Femur (tissue), 1 donor: ENCODE measurements at places on chromosomes 16 and 17.

- no peak for DNase-seq
These were observed 3.3 kb upstream of the VAC14 start for GRCh38 chr16:70804153-70804733.

GRCh38 chr17:51128076-51128475 is 7.4 kb upstream of the SPAG9 start:
- DNase-seq = peak; percentile 49

- peak; percentile 78 for DNase-seq
These were observed 28.9 kb downstream of the LITAF start for GRCh38 chr16:11557801-11558200.

- peak; percentile 88 for DNase-seq
These were observed 23.6 kb upstream of the KRT17 start for GRCh38 chr17:41647940-41648410.

- no peak for DNase-seq
These were observed 49.0 kb upstream of the HAS3 start for GRCh38 chr16:69056421-69056820.

DNA sequence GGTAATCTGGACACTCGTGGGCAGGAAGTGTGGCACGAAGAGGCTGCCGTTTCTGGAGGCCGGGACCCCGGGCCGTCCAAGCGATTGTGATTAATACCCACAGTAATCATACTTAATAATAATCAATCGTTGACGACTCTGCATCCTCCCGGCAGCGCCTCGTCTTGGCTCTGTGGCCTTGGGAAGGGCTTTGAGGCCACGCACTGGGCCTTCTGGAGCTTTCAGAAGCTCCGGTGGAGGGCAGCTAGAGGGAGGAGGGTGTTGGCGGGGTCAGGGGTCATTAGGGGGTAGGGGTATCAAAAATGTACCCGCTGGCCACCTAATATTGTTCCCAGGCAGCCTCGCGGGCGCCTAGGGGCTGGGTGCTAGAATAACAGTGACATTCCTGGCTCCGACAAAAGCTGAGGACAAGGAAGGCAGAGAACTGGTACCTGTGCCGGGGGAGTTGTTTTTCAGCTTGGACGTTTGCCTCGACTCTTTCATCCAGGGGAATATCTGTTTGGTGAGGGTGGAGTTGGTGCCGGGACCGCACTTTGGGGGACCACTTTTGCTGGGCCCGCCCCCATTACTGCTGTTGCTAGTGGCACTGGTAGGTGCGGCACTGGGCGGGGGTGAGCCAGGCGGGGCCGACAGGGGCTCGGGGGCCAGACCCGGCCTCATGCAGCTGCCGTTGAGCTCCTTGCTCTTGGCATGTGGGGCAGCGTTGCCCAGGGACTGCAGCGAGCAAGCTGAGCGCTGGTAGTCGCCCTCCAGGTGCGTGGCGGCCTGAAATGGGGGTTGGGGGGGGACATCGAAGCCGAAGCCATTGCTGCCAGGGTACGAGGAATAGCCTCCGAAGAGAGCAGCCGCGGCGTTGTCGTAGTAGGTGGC is 6.9 kb upstream of the HOXB2 start:
- no peak for DNase-seq

DNA sequence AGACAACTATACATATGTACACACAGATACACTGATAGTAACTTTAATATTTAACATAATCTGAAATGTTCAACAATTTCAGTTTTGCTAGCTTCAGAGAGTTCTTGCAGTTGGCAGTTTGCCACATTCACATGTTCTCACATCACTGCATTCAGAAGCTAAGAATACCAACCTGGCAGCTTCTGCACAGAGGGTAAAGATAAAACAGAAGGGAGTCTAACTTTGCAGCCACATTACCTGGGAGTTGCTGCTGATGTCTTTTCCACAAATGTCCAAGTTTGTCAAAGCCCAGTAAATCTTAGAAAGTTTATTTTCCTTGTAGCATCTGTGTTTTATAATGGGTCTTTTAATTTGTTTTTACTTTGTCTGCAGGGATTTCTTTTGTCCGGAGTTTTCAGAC is 332.0 kb downstream of the BCAS3 start:
- no peak for DNase-seq

DNA sequence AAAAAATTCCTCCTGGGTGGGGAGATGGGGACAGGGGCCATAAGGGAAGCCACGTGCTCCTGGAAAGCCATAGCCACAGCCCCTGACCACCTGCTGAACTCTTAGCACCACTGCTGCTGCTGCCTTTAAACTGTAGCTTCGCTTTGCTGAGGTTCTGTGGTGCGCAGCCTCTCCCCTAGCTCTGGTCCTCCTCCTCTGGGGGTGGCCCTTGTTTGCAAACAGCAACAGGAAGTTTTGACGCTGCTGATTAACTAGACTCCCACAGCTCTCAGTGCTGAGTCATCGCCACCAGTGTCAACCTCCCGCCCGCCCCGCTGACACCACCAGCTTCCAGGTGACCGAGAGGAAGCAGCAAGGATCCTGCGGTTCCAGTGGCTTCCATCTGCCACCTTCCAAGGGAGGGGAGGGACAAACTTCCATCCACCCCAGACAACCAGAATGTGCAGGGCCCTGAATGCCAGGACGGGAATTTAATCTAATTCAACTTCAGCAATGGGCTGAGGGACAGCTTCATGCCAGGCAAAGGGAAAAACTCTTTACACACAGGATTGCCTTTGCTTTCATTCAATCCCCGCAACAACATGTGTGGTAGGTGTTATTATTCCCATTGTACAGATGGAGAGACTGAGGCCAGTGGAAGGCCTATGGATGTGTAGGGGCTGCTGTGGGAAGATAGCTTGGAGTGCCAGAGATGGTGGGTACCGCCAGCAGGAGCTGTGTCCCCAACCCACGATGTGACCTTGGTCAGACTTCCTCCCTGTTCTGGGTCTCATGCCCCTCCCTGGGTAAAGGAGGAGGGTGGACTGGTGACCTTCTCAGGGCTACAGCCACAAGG is 8.1 kb upstream of the KIFC3 start:
- peak; percentile 77 for DNase-seq

DNA sequence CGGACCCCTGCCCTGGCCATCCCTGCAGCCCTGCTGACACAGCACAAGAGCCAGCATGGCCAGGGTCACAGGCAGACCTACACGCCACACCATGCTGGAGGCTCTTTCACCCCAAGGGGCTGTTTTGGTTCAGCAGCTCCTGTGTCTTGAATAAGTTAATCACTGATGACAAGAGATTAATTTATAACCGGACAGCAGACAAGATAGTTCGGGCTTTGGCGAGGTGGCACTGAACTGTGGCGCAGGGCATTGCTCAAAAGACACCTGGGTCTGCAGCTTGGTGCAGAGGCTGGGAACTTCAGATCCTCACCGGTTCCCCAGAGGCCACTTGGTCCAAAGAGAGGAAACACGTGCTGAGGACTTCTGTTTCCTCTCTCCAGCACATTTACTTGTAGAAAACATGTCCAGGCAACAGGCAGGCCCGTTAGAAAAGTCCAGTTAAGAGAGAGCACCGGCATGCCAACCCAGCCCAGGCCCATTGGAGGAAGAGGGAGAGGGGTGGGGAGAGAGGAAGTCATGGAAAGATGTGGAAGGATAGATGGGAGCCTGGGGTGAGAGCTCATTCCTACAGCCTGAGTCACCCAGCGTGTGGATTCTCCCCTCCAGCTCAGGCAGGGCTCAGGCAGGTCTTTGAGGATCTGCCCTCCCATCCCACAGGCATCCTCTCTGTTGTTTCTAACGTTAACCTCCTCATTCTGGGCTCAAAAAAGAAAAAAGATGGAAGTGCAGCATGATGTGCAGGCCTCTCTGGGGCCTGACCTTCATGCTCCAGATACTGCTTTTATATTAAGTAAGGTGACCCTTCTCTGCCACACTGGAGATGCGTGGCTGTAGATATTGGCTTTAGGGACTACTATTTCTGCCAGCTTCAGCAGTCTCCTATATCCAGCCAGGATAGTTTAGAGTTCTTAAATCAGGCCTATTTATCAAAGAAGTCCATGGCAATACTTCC is 80.0 kb upstream of the HNF1B start:
- no peak for DNase-seq

DNA sequence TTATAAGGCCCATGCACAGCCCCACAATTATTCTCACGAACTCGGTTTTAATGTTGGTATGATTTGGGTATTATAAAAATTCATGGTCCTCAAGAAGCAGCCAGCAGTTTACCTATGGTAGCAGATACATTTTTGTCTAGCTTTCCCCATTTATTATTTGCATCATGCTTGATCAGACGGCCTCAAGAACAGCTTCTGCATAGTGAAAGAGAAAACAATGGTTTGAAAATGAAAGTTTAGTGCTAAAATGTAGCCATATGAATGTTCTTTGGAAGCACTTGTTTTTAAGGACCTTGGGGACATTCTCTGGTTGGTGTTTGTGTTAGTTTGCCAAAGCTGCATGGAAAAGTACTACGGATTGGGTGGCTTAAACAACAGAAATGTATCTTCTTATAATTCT is 72.4 kb upstream of the CPHXL start:
- no peak for DNase-seq

DNA sequence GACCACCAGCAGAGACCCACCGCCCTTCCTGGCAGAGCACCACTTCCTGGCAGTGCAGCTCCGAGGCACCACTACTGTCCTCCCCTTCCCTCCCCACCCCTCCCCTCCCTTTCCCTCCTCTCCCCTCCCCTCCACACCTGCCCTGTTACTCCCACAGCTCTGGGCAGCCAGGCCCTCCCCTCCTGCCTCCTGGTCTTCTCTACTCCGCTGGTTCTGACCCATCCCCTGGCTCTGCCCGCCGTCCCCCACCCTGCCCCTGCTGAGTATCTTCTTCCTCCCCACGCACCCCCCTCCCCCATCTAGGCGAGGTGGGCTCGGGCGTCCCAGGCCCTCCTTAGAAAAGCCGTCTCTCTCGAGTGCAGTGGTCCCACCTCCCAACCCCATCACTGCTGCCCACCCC is 77.7 kb downstream of the AMFR start:
- DNase-seq = no peak

DNA sequence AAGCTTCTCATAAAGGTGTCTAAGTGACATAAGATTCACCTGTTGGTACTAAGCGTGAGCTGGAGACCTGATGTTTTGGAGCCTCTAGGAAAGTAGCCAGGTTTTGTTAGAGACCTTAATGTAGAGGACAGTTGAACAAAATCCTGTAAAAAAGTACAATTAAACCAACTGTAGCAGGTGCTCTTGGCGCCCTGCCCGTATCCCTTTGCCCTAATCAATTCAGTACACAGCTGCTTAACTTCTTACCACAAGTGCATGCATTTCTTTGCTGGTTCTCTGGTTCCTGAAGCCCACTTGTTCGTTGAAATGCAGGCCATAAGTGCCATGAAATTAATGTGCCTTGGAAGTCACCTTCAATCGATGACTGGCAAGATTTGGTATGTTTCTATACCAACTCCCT is 24.4 kb downstream of the GLP2R start:
- DNase-seq = no peak

GRCh38 chr16:86854626-86855294 is 276.4 kb downstream of the FOXL1 start:
- DNase-seq = no peak

GRCh38 chr16:28069971-28070794 is 6.7 kb upstream of the GSG1L start:
- peak; percentile 54 for DNase-seq

- DNase-seq = no peak
These were observed 6.3 kb upstream of the TBCD start for GRCh38 chr17:82745524-82745923.
